ENCODE measurements at places on chromosomes 5 and 9.

GRCh38 chr5:6632324-6632887 lies 438 bp downstream of the NSUN2 start:
- DNase-seq = peak; percentile 66

DNA sequence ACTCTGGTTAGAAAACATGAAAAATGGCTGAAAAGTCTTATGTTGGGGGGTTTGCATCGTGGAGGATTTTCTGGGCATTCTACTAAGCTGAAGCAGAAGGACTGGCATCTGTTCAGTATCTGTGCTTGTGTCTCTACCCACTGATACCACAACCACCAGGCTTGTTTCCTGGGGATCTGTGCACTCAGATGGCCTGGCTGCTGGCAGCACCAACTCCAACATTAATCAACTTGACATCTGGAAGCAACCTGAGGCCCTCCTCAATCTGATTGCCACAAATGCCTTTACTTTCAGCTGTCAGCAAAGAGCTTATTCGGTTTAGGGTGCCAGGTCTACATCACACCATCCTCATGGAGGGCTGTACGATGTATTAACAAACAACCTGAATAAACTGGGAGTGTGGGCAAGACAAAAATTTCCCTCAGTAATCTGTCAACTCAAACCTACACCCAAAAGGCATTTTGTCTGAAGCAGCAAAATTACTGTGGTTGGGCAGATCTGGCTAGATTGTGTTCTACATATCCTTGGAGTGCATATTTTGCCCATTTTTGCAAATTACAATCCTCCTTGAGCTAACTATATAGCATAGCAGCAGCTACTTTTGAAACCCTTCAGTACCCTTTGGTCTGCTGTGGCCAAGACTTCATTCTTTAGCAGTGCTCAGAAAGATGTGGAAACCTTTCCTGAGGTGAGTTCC lies 74.6 kb downstream of the FOXD1 start:
- no peak for DNase-seq

DNA sequence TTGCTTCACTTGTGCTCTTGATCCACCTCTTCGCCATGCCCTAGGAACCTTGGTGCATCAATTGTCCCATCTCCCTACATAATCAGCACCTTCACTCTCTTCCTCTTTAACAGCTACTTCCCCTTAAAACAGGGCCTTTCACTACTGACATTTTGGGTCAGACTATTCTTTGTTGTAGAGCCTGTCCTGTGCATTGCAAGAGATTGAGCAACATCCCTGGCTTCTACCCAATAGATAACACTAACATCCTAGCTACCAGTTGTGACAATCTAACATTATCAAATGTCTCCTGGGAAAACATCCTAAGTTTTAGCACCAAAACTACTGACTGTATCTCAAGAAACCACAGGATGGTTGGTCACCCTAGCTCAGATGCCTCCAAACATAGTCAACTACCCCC lies 854.3 kb upstream of the DMAC1 start:
- DNase-seq = no peak

DNA sequence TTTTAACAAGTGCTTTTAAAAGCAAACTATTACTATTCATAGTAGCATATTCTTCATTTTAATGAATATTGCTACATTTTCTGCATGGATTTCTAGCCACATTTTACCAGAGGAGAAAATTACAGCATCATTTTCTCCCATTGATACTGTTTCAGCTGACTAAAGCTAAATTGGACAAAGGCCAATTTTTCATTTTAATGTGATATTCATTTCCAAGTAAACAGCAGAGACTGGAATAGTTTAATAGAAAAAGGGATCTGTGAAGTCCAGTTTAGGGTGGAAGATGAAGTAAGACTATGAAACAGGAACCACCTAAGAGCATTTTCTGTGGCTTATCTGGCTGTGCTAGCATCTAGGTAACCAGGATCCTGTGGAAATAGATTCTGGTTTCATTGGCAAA lies 128.1 kb downstream of the GIN1 start:
- DNase-seq = no peak

- DNase-seq = no peak
These were observed 14.3 kb downstream of the GAPT start for GRCh38 chr5:58505502-58505901.

- no peak for DNase-seq
These were observed 51.1 kb downstream of the FNIP1 start for GRCh38 chr5:131745703-131746102.

DNA sequence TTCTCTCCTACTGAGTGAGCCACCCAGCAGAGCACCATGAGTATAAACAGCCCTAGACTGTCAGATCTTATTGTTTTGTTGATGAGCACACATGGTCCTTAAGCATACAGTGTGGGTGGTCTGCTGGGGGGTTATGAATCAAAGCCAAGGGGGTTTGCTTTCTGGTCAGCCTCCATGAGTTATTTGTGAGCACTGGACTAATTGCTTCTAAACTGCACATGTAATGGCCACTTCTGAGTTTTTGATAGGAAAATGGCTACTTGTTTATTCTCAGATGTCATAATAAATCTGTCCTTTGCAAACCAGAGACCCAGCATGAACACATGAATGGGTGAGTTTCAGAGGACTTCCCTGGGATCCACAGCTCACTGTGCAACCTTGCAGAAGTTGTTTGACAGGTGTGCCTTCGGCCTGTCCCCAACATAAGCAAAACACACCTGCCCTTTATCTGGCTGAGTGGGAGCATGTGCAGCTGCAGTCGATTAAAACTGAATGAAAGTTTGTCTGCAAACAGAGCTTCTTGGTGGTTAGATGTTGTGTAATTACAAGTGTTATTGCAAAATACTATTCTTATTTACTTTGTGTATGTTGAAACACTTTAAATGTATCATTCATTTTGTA lies 35.9 kb downstream of the MAMDC2 start:
- peak; percentile 81 for DNase-seq

- peak; percentile 34 for DNase-seq
These were observed 338.9 kb downstream of the CDH12 start for GRCh38 chr5:22514231-22514630.

DNA sequence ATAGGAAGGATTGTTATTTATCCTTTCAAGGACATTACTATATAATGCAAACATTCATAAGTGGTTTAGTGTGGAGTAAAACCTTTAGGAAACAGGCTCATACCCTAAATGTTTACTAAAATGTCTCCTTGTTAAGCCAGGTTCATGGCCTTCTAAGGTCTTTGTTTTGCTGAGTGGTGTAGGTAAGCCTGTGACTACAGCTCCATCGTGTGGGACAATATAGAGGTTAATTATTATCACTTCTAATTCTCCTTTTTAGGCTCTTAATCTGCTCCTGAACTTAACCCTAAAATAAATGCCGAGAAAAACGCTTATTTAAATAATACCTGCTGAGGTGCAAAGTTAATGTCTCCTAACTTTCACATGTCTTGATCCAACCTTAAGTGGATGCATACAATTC lies 43.8 kb downstream of the SPINK5 start:
- peak; percentile 69 for DNase-seq

- no peak for DNase-seq
These were observed 118.0 kb downstream of the EGFLAM start for GRCh38 chr5:38376404-38376803.

- peak; percentile 7 for DNase-seq
These were observed 212.6 kb upstream of the ACTBL2 start for GRCh38 chr5:57695179-57695578.

DNA sequence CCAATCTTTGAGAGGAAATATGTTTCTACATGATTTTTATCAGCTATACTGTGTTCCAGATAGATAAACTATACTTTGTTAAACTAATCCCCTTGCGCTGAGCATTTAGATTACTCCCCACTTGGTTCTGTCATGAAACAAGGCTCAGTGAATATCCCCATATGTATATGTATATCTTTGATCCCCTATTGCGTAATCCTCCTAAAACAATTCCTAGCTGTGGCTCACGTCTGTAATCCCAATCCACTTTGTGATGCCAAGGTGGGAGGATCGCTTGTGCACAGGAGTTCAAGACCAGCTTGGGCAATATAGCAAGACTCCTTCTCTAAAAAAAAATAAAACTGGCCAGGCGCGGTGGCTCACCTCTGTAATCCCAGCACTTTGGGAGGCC lies 2.7 kb downstream of the PHYHD1 start:
- DNase-seq = no peak

GRCh38 chr5:150484964-150485692 lies 22.8 kb upstream of the NDST1 start:
- DNase-seq = peak; percentile 66

DNA sequence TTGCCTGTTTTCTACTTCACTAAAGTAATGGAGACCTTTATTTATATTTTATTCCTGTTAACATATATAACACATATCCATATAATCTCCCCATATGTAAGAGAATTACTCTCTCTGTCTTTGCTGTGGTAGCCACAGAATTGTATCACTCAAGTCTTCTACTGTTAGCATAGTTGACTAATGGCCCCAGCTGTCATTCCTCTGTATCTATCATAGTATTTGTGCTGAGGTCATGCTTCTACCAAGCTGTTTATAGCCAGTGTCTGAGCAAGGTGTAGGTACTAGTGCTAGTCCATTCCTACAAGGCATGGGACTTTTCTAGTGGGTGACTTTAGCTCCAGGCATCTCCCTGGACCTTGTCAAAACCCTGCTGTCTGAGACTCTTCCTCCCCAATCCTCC lies 244.1 kb downstream of the KIAA0825 start:
- peak; percentile 65 for DNase-seq

- DNase-seq = no peak
These were observed 225.7 kb downstream of the ARL15 start for GRCh38 chr5:54084696-54085095.

- peak; percentile 45 for DNase-seq
These were observed 9.6 kb downstream of the PALM2AKAP2 start for GRCh38 chr9:109789556-109789955.

GRCh38 chr9:112124156-112124555 lies 50.9 kb downstream of the SUSD1 start:
- peak; percentile 27 for DNase-seq

GRCh38 chr5:133370904-133371303 lies 241.4 kb downstream of the FSTL4 start:
- no peak for DNase-seq

GRCh38 chr5:150309101-150309885 lies 6.6 kb upstream of the ARSI start:
- DNase-seq = peak; percentile 32

DNA sequence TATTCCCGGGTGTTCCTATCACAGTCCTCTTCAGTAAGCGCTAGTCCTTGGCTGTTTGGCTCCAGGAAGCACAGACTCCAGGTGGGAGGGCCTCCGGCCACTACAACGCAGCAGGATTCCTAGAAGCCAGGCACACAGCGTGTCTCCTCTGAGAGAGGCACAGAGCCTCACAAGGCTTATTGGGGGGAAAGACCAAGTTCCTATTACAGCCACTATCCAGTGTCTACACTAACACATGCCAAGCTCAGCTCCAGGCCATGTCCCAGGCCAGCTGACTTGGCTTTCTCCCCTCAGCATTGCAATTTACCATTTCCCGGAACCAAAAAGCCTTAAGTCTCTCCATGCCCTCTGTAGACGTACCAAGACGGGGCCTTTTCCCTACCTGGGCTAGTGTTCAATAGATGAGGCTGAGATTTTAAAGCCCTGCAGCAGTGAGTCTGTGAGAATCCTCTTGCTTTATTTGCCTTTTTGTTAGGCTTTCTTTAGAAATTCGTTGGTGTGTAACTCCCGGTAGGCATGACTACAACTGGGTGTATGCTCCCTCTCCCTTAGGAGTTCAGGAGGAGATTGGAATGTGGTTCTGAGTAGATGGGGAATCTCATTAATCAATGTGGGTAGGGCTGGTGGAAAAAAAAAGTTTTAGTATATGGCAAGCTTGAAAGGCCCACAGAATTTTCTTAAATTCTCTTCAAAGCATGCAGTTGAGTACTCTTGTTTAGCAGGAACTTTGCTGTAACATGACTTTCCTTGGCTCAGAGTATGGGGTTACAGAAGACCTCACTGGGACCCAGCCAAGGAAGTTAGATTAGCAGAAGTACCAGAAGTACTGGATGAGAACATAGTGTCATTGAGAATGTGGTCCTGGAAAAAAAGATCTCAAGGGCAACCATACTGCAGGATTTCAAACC lies 84.3 kb upstream of the SLC1A3 start:
- no peak for DNase-seq

DNA sequence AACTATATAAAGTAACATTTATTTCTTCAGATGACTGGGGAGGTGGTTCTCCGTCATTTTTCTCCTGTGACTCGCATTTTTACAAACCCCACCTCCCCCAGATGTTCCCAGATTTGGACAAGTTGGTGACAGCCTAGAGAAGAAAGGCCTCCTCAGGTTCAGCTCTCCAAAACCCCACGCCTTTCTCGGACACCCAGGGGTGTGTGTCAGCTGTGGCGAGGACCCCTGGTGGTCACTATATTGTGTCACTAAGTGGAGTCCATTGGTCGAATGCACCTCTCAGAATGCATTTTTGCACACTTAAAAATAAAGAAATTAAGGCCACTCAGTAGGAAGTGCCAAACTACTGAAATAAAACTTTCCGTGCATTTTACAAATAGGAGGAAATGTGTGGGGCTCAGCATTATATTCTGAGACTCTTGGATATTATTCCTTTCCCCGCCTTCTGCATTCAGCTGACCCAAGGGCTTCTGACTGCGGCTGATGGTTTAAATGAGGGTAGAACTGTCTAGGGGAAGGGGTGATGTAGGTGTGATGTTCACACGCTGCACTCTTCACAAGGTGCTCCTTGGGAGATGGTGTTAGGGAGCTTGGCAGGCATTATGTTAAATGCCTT lies 47.6 kb downstream of the ACO1 start:
- peak; percentile 41 for DNase-seq

GRCh38 chr5:122719991-122720746 lies 54.7 kb upstream of the SNX2 start:
- no peak for DNase-seq

DNA sequence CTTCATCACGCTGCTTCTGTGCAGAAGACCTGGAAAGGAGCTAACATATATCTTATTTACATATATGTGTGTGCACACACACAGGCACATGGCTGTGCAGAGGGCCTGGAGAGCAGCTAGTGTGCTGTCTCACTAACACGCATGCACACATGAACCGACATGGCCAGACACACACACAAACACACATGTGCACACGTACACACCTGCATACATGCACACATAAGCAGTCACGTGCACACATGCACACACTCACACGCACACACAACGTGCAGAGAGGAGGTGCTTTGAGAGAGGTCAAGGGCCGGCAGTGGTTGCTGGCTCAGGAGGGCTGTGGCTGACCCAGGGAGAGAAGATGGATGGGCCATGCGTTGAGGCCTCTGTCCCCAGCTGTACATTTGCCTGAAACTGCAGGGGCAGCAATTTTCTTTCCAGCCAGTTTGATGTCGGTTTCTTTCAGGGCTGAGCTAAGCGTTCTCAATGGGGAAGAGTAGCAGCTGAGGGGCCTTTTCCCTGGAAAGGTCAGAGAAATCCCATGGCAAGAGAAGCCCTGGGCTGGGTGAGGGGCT lies 66.7 kb downstream of the OLFM1 start:
- DNase-seq = no peak

DNA sequence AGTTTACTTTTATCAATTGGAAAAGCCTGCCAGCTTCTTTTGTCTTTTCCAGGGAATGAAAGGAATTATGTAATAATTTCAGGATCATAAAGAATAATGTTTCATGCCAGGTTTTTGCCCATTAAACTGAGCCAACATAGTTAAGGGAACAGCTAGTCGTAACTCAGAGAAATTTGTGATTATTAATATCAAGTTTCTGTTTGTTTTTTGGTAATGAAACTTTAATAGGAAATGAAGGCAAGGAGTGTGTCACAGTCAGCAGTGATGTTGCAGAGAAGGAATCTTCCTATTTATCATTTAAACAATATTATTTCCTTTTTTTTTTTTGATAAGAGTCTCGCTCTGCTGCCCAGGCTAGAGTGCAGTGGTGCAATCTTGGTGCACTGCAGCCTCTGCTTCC lies 10.7 kb downstream of the NFIL3 start:
- no peak for DNase-seq
